ENCODE measurements at places on chromosomes 12 and 14. TPM values are rescaled to one million over a fixed set of nuclear protein-coding genes. Genes with fewer than 3 reads are reported as not detected.

Gene NRL
- polyA plus RNA-seq = 1.5 TPM

Gene KITLG
- polyA plus RNA-seq = 6.0 TPM

Gene SLC25A47
- polyA plus RNA-seq = not detected

Gene CLEC1B
- polyA plus RNA-seq = not detected

Gene NR4A1
- polyA plus RNA-seq = 53.2 TPM

Gene MRPS35
- polyA plus RNA-seq = 27.3 TPM

Gene MTA1
- polyA plus RNA-seq = 94.4 TPM

Gene KRT78
- 0.07 TPM for polyA plus RNA-seq

Gene DNAJC22
- 0.01 TPM for polyA plus RNA-seq

Gene SLC2A3
- 3.9 TPM for polyA plus RNA-seq

Gene LHX5
- not detected for polyA plus RNA-seq

Gene PRH2
- not detected for polyA plus RNA-seq

Gene C3AR1
- 4.4 TPM for polyA plus RNA-seq

Gene TAS2R19
- polyA plus RNA-seq = 0.12 TPM

Gene KRT83
- polyA plus RNA-seq = not detected

Gene TROAP
- polyA plus RNA-seq = 0.20 TPM

Gene SCN8A
- polyA plus RNA-seq = 0.01 TPM

Gene HNF1A
- polyA plus RNA-seq = not detected

Gene ERBB3
- polyA plus RNA-seq = 7.8 TPM

Gene RPGRIP1
- polyA plus RNA-seq = 0.19 TPM

Gene EPYC
- not detected for polyA plus RNA-seq

Gene DPY19L2
- polyA plus RNA-seq = 171 TPM

Gene NRXN3
- polyA plus RNA-seq = 1.1 TPM

Gene CNTN1
- 0.07 TPM for polyA plus RNA-seq

Gene RNASE8
- not detected for polyA plus RNA-seq

Gene TMEM121
- polyA plus RNA-seq = 2.6 TPM

Gene B3GNT4
- 0.70 TPM for polyA plus RNA-seq

Gene NID2
- polyA plus RNA-seq = 29.8 TPM

Gene HAL
- 0.07 TPM for polyA plus RNA-seq

Gene MYL6
- 670 TPM for polyA plus RNA-seq

Gene SDR9C7
- 0.04 TPM for polyA plus RNA-seq

Gene SOS2
- polyA plus RNA-seq = 12.8 TPM

Gene P2RX2
- polyA plus RNA-seq = not detected

Gene AICDA
- 0.22 TPM for polyA plus RNA-seq

Gene RDH16
- polyA plus RNA-seq = 0.59 TPM

Gene LIN52
- 5.3 TPM for polyA plus RNA-seq

Gene SPRYD3
- polyA plus RNA-seq = 63.9 TPM

Gene AKAP6
- polyA plus RNA-seq = 13.5 TPM

Gene LAG3
- 0.13 TPM for polyA plus RNA-seq

Gene INHBC
- polyA plus RNA-seq = 0.03 TPM

Gene LBHD2
- polyA plus RNA-seq = 0.19 TPM

Gene PLEKHD1
- polyA plus RNA-seq = 0.15 TPM

Gene KRT82
- polyA plus RNA-seq = not detected

Gene NAB2
- polyA plus RNA-seq = 20.2 TPM

Gene GLT8D2
- 3.8 TPM for polyA plus RNA-seq

Gene PLCZ1
- polyA plus RNA-seq = not detected

Gene OTOGL
- polyA plus RNA-seq = 0.04 TPM

Gene SYCP3
- polyA plus RNA-seq = 0.07 TPM

Gene PAX9
- polyA plus RNA-seq = not detected

Gene KCNC2
- not detected for polyA plus RNA-seq

Gene CLEC2B
- polyA plus RNA-seq = 4.6 TPM

Gene NELL2
- polyA plus RNA-seq = not detected

Gene IGF1
- polyA plus RNA-seq = 6.9 TPM
